HepG2 (cell line): ENCODE measurements at places on chromosomes 16 and 17. TPM values are rescaled to one million over a fixed set of nuclear protein-coding genes. Genes with fewer than 3 reads are reported as not detected.

Gene CCDC78
- 0.53 TPM in 1 of 2 replicates, not detected in the other for total RNA-seq

Gene RPS2
- 1,908 and 1,988 TPM in 2 replicates for total RNA-seq

Gene MTMR4
- 62.5 and 67.7 TPM in 2 replicates for total RNA-seq

Gene MMP28
- total RNA-seq, result not detected in 2 replicates

GRCh38 chr17:34567691-34568465 is 11.5 kb upstream of the TMEM132E start:
- DNase-seq, result peak; percentile 40

DNA sequence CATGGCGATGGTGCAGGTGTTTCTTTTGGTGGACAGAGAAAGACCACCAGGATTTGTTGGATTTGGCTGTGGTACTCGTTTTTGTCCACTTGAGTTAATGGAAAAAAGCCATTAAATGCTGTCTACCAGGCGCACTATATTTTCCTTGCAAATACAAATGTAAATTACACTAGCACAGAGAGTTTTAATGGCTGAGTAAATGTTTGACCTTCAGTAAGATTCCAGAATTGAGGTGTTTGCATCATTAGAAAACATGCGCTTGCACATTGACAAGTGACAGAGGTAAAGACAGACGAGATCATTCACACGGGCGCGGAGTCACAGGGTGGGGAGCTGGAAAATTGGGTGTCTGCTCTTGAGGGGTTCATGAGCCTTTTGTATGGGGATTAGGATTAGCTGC is 53.5 kb upstream of the AKTIP start:
- no peak for DNase-seq

- peak; percentile 83 for DNase-seq
Measured at GRCh38 chr16:24986512-24987303, 28.5 kb downstream of the ARHGAP17 start.

DNA sequence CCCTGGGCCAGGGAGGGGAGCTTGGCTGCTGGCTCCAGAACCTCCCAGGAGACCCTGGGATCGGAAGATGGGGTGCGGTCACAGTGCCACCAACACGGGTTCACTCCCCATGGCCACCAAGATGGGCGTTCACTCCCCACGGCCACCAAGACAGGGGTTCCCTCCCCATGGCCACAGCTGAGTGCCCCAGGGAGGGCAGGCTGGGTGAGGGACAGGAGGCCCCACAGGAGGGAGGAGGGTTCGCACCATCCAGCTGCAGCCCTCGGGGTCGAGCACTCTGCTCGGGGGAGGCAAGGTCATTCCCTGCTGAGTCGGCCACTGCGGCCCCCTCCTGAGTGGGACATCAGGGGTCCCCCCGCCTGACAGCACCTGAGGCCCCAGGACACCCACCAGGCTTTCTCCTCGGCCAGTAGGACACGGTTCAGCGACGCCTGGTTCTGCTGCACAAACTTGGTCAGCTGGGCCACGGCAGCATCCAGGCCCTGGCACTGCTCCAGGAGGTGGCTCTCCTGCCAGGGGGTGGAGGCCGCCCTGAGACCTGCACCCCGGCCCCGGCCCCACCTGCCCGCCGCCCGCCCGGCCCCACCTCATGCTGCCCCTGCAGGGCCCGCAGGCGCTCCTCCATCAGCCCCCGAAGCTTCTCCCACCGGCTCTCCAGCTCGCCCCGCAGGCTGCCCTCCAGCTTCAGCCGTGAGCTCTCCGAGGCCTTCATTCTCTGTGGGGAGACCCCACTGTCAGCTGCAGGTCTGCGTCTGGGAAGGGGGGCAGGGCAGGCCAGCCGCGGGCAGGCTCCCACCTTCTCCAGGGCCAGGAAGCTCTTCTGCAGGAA is 5.9 kb downstream of the CCDC154 start:
- no peak for DNase-seq

DNA sequence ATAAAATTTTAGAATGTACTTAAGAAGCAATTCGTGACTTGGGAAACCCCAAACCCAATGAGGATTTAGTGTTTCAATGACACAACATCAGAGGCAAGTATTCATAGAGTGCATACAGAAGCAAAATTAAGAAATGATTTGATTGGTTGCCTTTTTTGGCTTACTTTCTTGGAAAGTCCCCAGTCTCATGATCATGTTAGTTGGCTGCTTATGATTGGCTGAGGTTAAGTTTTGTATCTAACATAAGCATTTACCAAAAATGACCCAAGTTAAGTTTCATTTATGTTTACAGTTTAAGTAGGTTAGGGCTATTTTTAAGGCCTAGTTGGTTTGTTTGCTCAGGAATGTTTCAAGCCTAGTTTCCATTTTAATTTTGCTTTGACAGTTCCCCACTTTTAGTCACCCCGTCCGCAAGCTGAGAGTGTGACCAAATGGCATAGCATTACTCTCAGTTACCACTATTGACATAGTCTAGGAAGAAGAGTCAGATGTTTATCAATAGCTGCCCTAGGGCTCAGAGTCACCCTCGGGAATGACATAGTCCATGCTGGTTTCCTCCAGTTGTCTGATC is 36.2 kb downstream of the DGKE start:
- peak; percentile 16 for DNase-seq

GRCh38 chr16:82748026-82748425 is 121.3 kb downstream of the CDH13 start:
- DNase-seq, result no peak

GRCh38 chr17:16488186-16488967 is 3.6 kb downstream of the LRRC75A start:
- no peak for DNase-seq

GRCh38 chr17:4249452-4250029 is 14.2 kb downstream of the ANKFY1 start:
- DNase-seq, result peak; percentile 40

DNA sequence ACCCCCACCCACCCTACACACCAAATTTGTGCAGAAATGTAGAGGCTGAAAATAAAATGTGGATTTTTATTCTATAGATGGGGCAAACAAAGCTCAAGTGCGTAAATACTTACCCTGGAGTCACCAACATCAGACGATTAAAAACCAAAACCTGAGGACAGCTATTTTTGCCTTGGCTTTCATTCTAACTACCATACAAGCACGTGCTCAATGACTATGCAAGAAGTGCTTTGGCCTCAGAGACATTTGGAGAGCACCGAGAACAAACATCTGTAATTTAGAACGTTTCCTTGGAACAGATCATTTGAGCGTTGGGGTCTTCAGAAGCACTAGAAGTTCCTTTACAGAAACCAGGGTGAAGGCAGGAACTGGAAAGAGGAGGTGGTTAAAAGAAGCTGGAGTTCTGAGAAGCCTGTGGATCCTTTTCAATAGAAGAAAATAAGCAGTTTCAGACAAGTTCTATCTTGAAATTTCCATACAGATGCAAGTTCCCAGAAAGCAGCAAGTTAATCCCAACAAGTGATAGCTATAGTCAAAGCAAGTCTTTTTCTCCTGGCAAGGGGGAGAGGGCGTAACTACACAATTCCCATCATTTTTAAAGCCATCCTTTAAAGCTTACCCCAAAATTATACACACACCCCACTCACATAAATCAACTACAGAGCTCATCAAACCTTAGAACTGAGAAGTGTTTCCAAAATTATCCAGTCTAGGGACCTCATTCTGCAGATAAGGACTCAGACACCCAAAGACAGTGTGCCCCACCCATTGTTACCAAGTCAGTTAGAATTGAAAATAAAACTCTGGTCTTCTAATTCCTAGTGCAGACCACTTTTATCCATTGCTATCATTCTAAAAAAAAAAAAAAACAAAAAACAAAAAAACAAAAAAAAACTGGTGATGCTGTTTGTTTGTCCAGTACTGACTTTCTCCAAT is 29.6 kb upstream of the CDRT4 start:
- DNase-seq, result no peak

GRCh38 chr16:85348911-85349334 is 236.7 kb upstream of the CIBAR2 start:
- no peak for DNase-seq

GRCh38 chr16:26913851-26914250 is 152.9 kb upstream of the C16orf82 start:
- no peak for DNase-seq

DNA sequence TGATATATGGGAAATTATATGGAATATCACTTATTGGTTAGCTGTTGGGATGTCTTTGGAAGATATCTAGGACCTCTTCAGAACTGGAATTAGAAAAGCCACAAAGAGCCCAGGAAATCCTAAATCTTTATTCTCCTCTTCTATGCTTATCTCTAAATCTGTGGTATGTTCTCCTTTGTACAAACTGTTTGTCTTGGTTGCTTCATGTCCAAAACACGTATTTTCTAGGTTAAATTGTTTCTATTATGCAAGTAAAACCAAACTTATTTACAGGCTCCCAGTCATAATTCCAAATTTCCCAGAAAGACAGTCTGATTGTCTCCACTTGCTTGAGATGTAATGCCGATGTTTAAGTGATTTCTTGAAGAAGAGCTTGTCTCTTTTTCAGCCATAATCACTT is 650.9 kb downstream of the CDH11 start:
- DNase-seq, result no peak

DNA sequence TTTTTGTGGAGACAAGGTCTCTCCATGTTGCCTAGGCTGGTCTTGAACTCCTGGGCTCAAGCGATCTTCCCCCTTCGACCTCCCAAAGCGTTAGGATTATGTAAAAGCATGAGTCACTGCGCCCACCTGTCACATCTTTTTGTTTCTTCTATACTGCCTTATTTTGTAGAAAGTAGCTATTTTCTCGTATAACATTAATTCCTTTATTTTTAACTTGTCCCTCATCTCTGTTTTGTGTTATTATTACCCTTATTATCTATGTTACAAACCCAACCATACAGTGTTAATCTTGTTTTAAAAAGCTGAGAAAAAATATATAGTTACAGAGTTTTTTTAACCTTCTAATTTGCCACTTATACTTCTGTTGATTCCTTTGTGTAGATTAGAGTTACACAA is 1.4 kb upstream of the TXNDC11 start:
- no peak for DNase-seq

- no peak for DNase-seq
Measured at GRCh38 chr17:51289696-51290111, 29.4 kb downstream of the UTP18 start.
